CD8-positive, alpha-beta memory T cell (primary cell): ENCODE measurements at places on chromosomes 3 and 15. TPM values are rescaled to one million over a fixed set of nuclear protein-coding genes. Genes with fewer than 3 reads are reported as not detected.

DNA sequence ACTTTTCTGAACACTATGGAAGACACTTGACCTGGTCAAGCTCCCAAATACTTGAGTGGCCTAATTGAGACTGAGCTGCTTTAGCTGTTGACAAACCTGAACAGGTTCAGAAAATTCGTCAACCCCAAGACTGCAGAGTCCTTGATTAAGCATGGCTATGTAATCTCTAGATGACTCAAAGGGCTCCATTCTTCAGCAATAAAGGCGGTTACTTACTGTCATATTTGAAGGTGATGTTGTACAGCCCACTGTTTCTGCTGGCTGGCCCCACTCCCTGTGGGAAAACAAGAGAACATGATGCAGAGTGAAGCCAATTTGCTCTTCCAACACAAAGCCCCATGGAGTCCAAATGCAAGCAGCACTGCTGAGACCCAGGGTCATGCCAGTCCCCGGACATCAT is 45.1 kb downstream of the IL17RD start:
- DNase-seq: no peak

The CTXND1 gene
- not detected for total RNA-seq

The C2CD4A gene
- 0.13 TPM for total RNA-seq

- no peak for DNase-seq
Measured at GRCh38 chr3:177250151-177250550, 52.9 kb upstream of the TBL1XR1 start.

GRCh38 chr15:67025719-67026609 is 39.4 kb upstream of the SMAD3 start:
- no peak for DNase-seq

DNA sequence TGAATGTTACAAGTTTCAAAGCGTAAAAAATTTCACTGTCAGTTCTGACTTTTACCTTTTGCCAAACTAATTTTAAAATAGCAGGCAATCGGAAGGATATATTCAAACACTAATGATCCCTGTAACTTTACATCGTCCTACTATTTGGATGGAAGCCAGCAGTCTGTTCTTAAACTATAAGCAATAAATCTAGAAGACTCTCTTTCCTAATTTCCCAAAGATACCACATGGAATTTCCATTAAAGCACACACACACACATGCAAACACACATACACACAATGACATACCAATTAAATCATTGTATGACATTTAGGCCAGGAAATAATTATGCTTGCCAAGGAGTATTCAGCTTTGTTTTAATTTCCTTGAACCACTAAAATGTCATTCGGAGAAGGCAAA is 32.0 kb downstream of the IL17RD start:
- no peak for DNase-seq

DNA sequence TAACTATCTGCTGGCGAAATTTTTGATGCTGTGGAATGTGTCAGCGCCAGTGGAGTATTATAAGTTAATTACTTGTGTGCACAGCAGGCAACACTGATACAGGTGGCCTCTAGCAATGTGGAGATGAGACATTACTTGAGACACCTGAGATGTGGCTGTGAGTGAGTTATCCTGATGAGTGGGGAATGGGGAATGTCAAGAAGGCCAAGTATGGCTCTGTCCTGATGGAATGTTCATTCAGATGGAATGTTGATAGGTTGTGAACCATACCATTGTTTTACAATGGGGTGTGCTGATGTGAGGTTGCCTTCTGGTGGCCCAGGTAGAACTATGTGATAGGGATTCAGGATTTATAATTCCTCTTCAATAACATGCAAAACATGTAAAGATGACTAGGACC is 404.8 kb downstream of the PTPRG start:
- DNase-seq: no peak

GRCh38 chr3:71831599-71831998 is 46.7 kb upstream of the PROK2 start:
- no peak for DNase-seq

The DNAH12 gene
- total RNA-seq: 0.09 TPM

- DNase-seq: no peak
Measured at GRCh38 chr3:17133632-17134545, 249.1 kb downstream of the PLCL2 start.

The GPR27 gene
- total RNA-seq: 2.3 TPM

- DNase-seq: no peak
Measured at GRCh38 chr3:107969994-107970819, 120.6 kb downstream of the CD47 start.

The IMPG2 gene
- 0.11 TPM for total RNA-seq

The ISG20 gene
- total RNA-seq: 22.5 TPM

The C3orf85 gene
- total RNA-seq: not detected

DNA sequence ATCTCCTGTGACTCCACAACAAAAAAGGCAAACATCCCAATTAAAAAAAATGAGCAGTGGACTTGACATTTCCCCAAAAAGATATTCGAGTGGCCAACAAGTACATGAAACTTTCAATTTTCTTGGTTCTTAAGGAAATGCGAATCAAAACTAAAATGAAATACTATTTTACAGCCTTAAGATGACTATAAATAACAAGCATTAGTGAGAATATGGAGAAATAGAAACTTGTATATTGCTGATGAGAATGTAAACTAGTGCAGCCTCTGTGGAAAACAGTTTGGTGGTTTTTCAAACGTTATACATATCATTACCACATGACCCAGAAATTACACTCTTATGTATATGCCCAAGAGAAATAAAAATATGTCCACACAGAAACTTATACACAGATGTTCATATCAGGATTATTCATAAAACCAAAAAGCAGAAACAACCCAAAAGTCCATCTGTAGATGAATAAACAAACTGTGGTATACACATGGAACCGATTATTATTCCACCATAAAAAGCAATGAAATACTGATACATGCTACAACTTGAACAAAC is 153.2 kb upstream of the GPR149 start:
- DNase-seq: no peak

The SKOR1 gene
- total RNA-seq: 0.15 TPM

The TPRG1 gene
- total RNA-seq: 28.6 TPM

The ARPP21 gene
- total RNA-seq: not detected

GRCh38 chr3:72260588-72260910 is 475.6 kb upstream of the PROK2 start:
- DNase-seq: no peak

The CCDC80 gene
- not detected for total RNA-seq

GRCh38 chr3:24736701-24737100 is 242.1 kb upstream of the THRB start:
- no peak for DNase-seq

The GTF2A2 gene
- total RNA-seq: 228 TPM

The PLSCR2 gene
- not detected for total RNA-seq

- DNase-seq: no peak
Measured at GRCh38 chr3:35296533-35296932, 342.8 kb upstream of the ARPP21 start.

DNA sequence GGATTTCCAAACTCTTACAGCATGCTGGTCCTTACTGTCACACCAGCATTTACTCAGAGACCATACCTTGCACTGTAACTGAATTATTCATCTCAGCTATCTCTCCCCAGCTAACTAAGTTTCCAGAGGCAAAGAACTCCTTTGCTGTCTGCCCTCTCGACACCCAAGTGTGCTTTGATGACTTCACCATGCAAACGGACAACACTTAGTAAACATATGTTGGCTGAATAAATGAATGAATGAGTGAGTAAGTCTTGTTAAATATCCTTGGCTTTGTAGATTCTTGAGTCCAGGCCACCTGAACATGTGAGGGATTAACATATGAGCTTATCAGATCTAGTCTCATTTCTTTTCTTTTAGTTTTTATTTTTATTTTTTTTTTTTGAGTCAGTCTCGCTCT is 138.2 kb downstream of the PLD1 start:
- DNase-seq: no peak

The FETUB gene
- not detected for total RNA-seq

- no peak for DNase-seq
Measured at GRCh38 chr15:92922418-92923002, 22.4 kb downstream of the CHD2 start.
